Myometrial cell (primary cell): ENCODE measurements at places on chromosomes 3 and 15. TPM values are rescaled to one million over a fixed set of nuclear protein-coding genes. Genes with fewer than 3 reads are reported as not detected.

CAV3 gene
- not detected in 2 replicates for total RNA-seq

LRRC31 gene
- total RNA-seq: not detected in 2 replicates

GRIP2 gene
- total RNA-seq: under 0.01 and 0.35 TPM in 2 replicates

CALML4 gene
- 4.0 and 4.6 TPM in 2 replicates for total RNA-seq

MESP1 gene
- 0.18 TPM in 1 of 2 replicates, not detected in the other for total RNA-seq

P3H2 gene
- 19.3 and 21.3 TPM in 2 replicates for total RNA-seq

TGM5 gene
- not detected in 2 replicates for total RNA-seq

RTP1 gene
- not detected in 2 replicates for total RNA-seq

ACVR2B gene
- 0.29 and 0.89 TPM in 2 replicates for total RNA-seq

SMCO1 gene
- total RNA-seq: not detected in 2 replicates

SEMA7A gene
- total RNA-seq: 71.4 and 86.2 TPM in 2 replicates

TM4SF18 gene
- total RNA-seq: not detected in 2 replicates

AGBL1 gene
- not detected in 2 replicates for total RNA-seq

KCNMB2 gene
- total RNA-seq: not detected in 2 replicates

AMT gene
- 0.35 and 0.58 TPM in 2 replicates for total RNA-seq

PPIB gene
- total RNA-seq: 1,028 and 1,120 TPM in 2 replicates

RASL12 gene
- total RNA-seq: 12.1 and 12.8 TPM in 2 replicates

GOLGA6L10 gene
- 0.29 and 1.8 TPM in 2 replicates for total RNA-seq

P2RY14 gene
- total RNA-seq: not detected in 2 replicates

GPR62 gene
- not detected in 2 replicates for total RNA-seq

UNC13C gene
- total RNA-seq: not detected in 2 replicates

CTXND1 gene
- not detected in 2 replicates for total RNA-seq

BCHE gene
- total RNA-seq: 2.9 and 5.8 TPM in 2 replicates

DGKG gene
- total RNA-seq: under 0.01 and 1.1 TPM in 2 replicates

GRM7 gene
- total RNA-seq: not detected in 2 replicates

GPR171 gene
- total RNA-seq: not detected in 2 replicates

ACSBG1 gene
- 0.58 TPM in 1 of 2 replicates, not detected in the other for total RNA-seq

CHRD gene
- total RNA-seq: 1.1 and 10.7 TPM in 2 replicates

TMC3 gene
- not detected in 2 replicates for total RNA-seq

CELSR3 gene
- total RNA-seq: 0.86 and 1.4 TPM in 2 replicates

CCDC13 gene
- total RNA-seq: 4.8 and 5.5 TPM in 2 replicates

SSR3 gene
- total RNA-seq: 323 and 388 TPM in 2 replicates

GPR149 gene
- total RNA-seq: not detected in 2 replicates

LRRN1 gene
- not detected in 2 replicates for total RNA-seq

NEK10 gene
- 0.29 and 6.7 TPM in 2 replicates for total RNA-seq

B3GALNT1 gene
- 16.0 and 23.6 TPM in 2 replicates for total RNA-seq

CLDN18 gene
- total RNA-seq: not detected in 2 replicates

RTP3 gene
- not detected in 2 replicates for total RNA-seq

RCCD1 gene
- total RNA-seq: 22.0 and 22.8 TPM in 2 replicates

ACKR2 gene
- under 0.01 TPM in 1 of 2 replicates, not detected in the other for total RNA-seq
